ENCODE measurements at places on chromosomes 11 and 22.

- DNase-seq: no peak
Observed at GRCh38 chr22:30816413-30816812, 121.7 kb downstream of the OSBP2 start.

DNA sequence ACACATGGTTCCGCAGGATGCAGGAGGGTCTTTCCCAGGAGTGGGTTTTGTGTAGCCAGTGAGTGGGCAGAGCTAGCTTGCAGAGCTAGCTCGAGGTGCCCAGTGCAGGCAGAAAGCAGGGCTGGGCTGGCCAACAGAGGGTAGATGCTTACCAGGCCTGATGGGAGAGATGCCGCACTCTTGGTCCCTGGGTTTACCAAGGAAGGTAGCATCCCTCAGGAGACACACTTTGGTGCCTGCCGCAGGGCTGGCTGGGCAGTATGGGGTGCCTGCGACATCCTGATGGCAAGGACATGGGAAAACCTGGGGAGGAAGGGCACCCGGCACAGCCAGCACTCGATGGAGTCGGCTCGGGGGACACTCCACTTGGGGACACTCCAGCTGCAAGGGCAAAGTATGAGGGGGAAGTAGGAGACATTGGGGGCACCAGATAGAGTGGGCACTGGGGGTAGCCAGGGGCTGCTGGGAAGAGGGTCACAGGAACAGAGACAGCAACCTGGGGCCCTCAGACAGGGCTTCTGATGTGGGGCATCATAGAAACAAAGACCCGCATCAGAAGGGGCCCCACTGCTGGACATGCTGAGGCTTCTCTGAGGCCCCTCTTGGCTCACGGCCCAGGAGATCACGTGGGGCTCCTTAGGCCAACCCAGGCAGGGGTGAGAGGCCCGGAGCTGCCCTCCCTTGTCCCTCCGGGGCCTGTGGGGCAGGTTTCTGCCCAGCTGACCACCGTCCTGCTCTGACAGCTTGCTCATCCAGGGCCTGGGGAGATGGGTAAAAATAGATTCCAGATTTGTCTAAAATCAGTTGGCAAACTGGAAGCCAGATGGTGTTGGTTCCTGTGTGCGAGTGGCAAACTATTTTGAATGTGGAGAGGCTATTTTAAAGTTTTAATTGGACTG is 89.8 kb downstream of the MORC2 start:
- no peak for DNase-seq

DNA sequence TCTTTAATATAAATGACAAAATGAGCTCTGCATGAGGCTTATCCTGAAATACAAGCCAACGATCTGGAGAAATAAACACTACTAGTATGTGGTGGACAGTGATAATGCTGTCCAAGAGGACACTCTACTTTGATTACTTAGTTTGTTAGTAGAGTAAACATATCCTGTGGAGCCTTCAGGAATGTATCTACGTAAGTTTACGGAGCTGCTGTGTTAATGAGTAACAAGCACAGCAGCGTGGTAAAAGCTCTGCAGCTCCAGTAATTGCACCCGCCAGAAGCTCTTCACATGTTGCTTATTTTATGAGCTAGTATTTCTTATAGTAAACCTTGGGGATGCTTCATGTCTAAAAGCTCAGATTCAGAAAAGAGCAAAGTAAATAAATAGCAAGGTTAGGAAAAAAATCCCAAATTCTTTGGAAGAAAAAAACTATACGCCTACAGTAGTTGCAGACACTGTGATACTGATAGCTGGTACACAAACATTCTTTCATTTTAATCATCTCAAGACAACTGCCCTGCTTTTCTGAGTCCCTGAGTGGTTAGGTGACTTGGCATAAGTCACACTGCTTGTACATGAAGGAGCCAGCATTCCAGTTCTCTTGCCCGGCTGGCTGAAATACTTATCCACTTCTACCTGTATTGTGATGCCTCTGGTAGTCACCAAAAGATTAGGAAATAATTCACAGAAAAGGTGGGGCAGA is 32.7 kb upstream of the CCDC34 start:
- no peak for DNase-seq

- no peak for DNase-seq
Observed at GRCh38 chr22:40332319-40332781, 13.9 kb upstream of the ADSL start.

DNA sequence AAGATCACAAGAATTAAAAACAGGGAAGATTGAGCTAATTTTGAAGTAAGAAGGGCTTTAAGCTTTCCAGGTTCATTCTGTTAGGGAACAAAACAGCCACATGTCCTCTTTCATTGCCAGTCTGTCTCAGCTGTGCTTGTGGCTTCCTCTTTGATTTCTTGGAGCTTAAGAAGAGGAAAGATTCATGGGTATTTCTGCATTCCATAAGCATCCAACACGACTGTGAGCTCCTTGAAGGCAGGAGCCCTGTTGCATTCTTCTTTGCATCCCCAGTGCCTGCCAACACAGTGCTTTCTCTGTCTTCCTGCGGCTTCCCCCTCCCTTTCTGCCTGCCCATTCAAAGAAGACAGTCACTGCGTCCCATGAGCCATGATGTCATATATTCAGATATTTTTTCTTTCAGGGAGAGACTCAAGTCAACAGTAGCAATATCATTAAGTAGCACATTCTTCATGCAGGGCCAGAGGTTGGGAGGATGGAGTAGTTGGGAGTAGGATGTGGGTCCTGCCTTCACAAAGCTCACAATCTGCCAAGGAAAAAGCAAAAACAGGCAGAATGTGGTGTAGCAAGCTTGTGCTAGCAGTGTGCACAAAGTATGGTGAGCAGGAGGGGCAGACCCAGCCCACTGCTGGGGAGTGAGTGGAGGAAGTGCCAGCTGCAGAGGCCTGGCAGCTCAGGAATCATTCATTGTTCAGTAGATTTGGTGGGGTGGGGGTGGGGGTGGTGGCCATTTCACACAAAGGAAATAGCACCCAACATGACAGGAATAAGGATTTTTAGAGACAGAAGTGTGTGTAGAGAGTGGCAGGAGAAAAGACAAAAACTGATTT is 162.1 kb upstream of the RASSF10 start:
- no peak for DNase-seq

GRCh38 chr11:18013790-18014507 is 1.1 kb upstream of the SERGEF start:
- DNase-seq: no peak

- DNase-seq: peak; percentile 45
Observed at GRCh38 chr11:32960553-32961164, 55.0 kb upstream of the DEPDC7 start.

DNA sequence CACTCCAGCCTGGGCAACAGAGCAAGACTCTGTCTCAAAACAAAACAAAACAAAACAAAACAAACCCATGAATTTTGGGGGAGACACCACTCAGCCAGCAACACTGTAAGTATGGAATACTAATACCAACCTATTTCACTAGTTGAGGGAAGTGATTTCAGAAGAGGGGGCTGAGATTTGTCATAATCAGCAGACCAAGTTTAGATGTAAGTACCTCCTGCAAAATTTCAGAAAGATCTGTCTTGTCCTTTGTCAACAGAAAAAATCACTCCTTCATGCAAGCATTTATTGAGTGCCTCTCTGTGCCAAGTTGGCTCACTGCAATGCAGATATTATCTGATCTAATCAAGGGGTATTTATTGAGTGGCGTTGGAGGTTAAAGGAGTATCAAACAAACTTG is 23.4 kb upstream of the ADA2 start:
- DNase-seq: no peak

DNA sequence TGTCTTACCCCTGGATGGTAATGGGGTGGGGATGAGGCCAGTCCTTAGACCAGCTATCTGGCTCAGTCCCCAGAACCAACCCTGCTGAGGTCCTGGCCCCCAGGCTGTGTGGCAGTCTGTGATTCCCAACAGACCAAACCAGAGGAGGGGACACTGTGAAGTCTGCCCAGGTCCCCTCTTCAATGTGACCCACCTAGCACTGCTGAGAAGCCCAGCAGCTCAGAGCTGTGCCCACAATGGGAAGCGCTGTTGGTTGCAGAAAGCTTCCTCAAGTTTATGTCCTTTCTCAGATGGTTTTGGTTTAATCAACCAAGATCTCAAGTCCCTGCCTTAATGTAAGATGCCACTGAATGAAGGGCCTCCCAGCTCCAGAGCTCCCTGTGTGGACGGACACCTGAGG is 114.7 kb upstream of the IGLL5 start:
- DNase-seq: no peak

GRCh38 chr22:37971475-37972434 is 12.6 kb downstream of the SOX10 start:
- DNase-seq: no peak

DNA sequence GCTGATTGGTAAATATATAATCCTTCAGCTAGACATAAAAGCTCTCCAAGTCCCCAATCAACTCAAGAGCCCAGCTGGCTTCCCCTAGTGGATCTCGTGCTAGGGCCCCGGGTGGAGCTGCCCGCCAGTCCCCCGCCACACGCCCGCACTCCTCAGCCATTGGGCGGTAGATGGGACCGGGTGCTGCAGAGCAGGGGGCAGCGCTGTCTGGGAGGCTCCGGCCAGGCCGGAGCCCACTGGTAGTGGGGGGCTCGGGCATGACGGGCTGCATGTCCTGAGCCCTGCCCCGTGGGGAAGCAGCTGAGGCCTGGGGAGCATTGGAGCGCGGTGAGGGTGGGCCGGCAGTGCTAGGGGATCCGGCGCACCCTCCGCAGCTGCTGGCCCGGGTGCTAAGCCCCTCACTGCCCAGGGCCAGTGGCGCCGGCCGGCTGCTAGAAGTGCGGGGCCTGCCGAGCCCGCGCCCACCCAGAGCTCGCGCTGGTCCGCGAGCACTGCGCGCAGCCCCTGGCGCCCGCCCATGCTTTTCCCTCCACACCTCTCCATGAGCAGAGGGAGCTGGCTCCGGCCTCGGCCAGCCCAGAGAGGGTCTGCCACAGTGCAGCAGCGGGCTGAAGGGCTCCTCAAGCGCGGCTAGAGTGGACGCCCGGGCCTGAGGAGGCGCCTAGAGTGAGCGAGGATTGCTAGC is 1680.6 kb upstream of the RAG2 start:
- no peak for DNase-seq

GRCh38 chr11:129888451-129888850 is 6.9 kb downstream of the NFRKB start:
- no peak for DNase-seq

GRCh38 chr11:132453406-132453805 is 1078.9 kb downstream of the OPCML start:
- no peak for DNase-seq
